ENCODE measurements at places on chromosomes 7 and 10. TPM values are rescaled to one million over a fixed set of nuclear protein-coding genes. Genes with fewer than 3 reads are reported as not detected.
A peak's percentile ranks its signal among the peaks of the same experiment; 100 is the strongest.

DNA sequence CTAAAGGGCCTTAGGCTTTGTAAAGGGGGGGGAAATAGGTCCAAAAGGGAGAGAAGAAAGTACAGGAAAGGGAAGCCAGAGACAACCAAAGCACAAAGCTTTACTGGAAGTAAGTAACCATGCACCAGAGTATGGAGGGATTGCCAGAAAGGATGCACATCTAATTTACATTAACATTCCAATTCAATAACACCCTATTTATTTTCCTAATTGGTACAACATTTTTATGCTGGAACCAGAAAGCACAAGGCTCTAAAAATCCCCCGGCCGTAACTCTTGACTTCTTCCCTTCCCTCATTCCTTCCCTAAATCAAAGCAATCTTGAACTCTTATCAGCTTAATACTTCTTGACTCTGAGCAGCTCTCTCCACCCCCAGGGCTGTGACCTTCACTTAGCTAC lies 400.0 kb upstream of the CELF2 start:
- DNase-seq = no peak

DNA sequence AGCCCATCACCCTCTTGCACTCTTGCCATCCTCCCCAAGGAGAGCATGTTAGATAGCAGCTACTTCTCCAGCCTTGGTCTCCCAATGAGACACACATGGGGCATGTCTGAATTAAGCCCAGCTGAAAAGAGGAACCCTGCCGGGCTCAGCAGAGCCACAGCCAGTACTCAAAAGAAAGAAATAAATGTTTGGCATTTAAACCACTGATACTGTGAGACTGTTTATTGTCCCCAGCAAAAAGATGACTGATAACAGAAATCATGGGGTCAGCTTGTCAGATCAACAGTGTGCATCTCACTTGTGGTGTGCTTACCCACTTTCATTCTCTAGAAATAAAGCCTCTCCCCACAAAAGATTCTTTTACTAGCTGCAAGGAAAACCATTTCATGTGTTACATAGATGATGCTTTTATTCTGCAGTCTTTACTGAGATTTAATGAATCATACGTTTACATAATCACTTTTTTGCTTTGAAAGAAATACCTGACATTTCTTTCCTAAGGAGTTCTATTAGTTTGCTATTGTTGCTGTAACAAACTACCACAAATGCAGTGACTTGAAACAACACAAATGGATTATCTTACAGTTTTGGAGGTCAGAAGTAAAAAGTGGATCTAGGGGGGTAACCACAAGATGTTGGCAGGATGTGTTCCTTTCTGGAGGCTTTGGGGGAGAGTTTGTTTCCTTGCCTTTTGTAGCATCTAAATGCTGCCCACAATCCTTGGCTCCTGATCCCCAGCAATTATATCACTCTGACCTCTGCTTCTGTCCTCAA lies 20.9 kb downstream of the ANKRD7 start:
- DNase-seq = no peak

DNA sequence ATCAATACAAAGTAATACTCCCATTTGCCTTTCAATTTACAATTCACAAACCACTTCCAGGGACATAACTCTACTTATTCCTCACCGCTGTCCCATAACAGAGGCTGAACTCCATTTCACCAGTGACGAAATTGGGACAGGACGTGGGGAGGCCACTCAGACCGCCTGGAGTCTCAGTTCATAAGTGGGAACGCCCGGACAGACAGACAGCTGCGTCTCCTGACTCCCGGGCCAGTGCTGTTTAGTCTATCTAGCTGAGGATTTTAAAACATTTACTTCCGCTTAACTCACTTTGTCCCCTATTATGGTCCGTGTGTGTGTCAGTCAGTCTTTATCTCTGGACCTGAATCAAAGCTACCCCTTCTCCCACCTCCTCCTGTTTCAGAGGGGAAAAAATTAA lies 67.4 kb upstream of the ZNF438 start:
- no peak for DNase-seq

- peak; percentile 45 for DNase-seq
Measured at GRCh38 chr10:32938554-32939061, 19.4 kb downstream of the ITGB1 start.

- peak; percentile 47 for DNase-seq
Measured at GRCh38 chr7:142796501-142797390, 26.0 kb downstream of the PRSS2 start.

GRCh38 chr10:59301067-59301754 lies 61.1 kb downstream of the FAM13C start:
- no peak for DNase-seq

GRCh38 chr10:94129393-94130130 lies 135.8 kb downstream of the PLCE1 start:
- no peak for DNase-seq

Gene ZNF862
- 1.3 TPM for total RNA-seq

Gene AKR1C2
- total RNA-seq = 0.83 TPM

Gene MORN4
- total RNA-seq = 11.9 TPM

Measured in H9 (cell line).